A549 (cell line): ENCODE measurements at places on chromosomes 5 and 9.

GRCh38 chr5:180784497-180785097 is 18.0 kb downstream of the MGAT1 start:
- DNase-seq, result peak; percentile 84

- DNase-seq, result no peak
Measured at GRCh38 chr5:124743602-124744169, 2.8 kb downstream of the ZNF608 start.

DNA sequence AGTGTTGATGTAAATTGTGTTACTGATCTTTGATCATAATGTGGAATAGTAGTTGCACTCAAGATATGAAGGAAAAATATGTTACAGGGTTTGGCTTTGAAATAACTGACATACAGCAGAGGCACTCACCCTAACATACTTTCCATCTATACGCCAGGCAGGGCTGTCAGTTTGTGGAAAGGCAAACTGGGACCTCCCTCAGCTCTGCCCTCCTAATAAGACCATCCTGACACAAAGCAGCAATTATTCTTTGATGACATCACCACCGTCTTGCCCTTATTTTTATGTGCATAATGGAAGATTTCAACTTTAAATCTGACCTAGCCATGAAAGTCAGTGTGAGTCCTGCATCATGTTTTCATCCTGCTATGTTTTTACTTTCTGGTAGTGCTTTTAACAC is 42.9 kb downstream of the ITGA1 start:
- no peak for DNase-seq

DNA sequence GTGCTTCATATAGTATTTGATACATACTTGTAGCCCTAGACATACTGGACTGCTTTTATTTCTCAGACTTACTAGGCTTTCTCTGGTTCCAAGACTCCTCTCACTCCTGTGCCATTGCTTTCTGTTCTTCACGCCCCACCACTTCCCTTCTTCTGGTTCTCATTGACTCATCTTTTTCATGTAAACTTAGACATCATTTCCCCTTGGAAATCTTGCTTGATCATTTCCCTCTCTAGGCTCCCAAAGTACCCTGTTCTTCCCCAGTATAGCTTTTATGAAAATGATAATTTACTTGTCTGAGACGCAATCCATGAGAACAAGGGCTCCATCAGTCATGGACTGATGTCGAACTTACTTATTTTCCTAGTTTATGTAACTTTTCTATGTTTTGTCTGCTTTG is 83.5 kb downstream of the TLR4 start:
- no peak for DNase-seq

DNA sequence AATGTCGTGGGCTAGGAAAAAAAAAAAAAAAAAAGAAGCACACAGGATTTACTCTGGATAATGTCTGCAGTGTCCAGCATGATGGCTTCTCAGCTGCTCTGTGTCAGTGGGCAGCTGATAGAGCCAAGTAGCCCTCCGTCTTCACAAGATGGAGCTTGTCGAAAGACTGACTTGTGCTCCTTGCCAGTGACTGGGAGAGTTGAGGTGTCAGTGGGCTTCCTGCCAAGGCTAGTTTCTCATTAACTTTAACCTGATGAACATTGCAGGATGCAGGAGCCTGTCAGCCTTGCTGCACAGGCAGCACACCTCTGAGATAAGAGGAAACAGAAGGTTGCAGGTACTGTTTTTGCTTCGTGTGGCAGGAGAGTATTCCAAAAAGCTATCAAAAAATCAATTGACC is 171.4 kb upstream of the SGCD start:
- peak; percentile 15 for DNase-seq

DNA sequence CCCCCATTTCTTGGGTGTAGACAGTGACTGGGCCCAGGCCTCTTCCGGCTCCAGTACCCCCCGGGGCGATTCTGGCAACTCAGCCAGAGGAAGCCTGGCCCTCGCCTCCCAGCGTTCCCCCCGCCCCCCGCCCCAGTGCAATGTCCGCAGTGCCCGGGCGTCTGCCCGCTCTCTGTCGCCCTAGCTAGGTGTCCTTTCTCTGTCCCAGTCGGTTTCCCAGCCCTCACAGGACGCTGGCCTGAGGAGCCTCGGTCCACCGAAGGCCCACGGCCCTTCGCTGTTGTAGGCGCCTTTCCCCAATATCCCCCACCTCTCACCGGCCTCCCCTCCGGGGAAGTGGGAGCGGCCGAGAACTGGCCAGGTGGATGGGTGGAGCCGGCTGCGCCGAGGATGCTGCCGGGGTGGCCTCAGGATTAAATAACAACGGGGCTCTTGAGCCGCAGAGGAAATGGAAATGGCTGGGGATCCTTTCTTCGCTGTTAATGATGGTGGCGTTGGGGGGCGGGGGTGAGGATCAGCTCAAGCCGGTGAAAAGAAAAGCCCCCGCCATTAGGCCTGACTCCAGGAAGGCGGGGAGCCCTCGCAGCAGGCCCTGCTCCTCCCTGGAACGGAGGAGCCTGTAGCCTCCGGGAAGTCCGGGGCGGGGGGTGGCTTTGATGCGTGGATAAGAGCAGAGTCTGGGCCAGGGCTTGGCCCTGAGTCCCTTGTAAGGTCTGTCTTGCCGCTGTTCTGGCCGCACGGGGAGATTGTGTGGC is 1.1 kb upstream of the SPRY4 start:
- peak; percentile 90 for DNase-seq

DNA sequence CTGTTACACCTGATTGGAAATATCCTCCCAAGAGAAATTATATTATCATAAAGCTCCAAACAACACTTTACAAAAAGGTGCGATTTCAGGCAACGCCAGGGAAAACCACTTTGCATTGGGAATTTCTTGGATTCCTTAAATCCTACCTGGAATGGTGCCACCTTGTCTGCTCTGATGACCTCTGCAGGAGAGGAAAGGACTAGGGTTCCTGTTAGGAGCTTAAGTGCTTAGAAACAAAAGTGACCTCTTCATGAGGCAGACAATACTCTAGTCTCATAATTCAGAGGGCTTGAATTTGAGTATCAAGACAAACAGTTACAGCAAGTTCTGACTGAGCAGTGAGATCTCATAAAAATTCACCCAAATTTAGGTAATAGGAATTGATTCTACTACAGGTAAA is 33.9 kb upstream of the GLIS3 start:
- DNase-seq, result no peak

GRCh38 chr5:127909066-127909465 is 174.5 kb upstream of the SLC12A2 start:
- peak; percentile 39 for DNase-seq
